ENCODE measurements at places on chromosomes 4 and X.
A peak's percentile ranks its signal among the peaks of the same experiment; 100 is the strongest.

DNA sequence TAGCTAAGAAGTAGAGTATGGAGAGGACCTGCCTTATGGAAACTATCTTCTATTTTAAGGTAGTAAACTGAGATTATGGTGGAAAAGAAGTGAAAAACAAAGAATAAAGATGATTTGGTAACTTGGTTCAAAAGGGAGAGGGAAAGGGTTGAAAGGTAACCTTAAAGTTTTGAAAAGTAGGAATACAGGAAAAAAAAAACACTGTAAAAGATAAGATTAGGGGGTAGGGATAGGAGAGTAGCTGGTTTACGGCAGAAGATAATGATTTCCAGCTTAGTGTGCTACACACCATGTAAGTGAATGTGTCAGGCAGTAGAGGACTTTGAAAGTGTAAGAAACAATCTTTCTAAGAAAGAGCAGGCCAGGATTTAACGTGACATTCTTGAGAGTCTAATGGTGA lies 35.3 kb downstream of the FAM13A start:
- no peak for DNase-seq

- DNase-seq: peak; percentile 54
Observed at GRCh38 chrX:45758319-45758718, 557.6 kb upstream of the DIPK2B start.

GRCh38 chrX:154373340-154374306 lies 811 bp downstream of the FLNA start:
- peak; percentile 74 for DNase-seq

DNA sequence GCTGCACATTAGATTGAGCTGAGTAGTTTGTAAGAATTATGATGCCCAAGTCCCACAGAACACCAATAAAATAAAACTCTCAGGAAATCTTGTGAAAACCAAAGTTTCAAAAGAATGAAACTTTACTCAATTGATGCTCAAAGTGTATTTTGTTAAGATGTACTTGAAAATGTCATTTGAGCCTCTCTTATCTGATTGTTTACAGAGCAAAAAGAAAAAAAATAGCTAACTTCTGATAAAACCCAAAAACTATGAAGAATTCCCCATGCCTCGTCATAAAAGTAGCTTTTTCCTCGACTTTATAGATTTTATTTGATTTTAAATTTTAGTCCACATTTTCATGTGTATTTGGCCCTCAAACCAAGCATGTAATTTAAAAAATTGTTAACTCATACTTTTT lies 521.5 kb upstream of the FTHL17 start:
- DNase-seq: no peak

DNA sequence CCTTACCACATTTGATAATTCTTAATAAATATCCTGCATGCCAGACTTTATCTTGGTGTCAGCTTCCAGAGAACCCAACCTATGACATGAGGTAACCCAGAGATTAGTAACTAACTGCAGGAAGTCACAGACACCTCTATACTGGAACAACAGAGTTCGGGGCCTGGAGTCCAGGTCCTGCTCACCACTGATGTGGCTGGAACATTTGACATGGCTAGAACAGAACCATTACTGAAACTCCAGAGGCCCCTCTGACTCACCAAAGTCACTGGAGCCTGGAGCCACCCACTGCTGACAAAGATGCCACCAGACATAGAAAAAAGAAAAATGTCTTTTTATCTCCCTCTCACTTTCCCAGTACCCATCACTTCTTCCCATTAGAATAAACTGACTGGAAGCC lies 403.7 kb downstream of the MID1IP1 start:
- DNase-seq: no peak

DNA sequence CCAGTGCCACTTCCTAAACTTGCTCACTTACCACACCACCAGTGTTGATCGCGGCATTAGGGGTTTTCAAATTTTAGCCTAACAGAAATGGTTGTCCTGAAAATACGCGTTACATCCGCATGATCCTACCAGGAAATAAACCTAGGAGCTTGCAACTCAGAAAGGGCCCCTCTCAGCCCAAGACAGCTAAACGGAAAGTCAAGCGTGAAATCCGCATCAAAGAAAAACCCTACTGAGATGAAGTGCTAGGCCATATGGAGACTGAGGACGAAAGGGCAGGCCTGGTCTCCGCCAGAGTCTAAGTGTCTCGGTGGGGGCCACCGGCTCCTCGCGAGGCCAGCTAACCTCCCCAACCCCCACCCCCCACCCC lies 626 bp downstream of the YTHDC1 start:
- DNase-seq: peak; percentile 19

GRCh38 chr4:120007191-120007871 lies 59.3 kb downstream of the MAD2L1 start:
- DNase-seq: peak; percentile 61

- no peak for DNase-seq
Observed at GRCh38 chr4:80216100-80216761, 18.9 kb downstream of the PRDM8 start.

DNA sequence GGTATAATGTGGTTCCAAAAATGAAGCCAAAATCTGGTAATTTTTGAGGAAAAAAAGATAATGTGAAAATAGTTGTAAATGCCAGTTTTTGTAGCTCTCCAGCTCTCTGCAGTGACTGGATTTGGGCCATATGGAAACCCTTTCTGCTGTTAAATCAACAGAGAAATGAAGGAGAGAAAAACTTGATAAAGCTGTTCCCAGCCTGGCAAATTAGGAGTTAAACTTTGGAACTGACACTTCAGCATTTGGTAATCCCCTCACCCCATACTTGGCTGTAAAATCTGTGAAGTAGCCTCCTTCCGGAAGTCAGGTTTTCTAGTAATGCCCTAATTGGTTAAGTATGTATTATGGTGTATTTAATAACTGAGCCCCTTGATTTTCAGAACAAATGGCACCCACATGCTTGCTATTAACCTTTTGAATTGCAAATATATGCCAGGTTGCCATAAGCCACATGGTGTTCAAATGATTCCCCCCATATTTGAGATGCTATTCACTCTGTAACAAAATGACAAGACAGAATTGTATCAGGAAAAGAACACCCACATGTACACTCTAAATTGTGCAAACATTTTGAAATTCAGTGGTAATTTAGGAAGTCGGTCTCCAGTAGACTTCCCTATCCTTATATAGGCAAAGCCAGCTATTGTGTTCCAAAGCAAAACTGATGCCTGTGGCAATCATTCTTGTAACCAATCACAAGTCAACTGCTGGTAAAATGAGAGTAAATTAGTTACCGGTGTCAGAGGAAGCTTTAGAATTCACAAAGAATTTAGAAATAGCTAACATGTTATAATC lies 96.3 kb upstream of the ADAMTS3 start:
- no peak for DNase-seq

DNA sequence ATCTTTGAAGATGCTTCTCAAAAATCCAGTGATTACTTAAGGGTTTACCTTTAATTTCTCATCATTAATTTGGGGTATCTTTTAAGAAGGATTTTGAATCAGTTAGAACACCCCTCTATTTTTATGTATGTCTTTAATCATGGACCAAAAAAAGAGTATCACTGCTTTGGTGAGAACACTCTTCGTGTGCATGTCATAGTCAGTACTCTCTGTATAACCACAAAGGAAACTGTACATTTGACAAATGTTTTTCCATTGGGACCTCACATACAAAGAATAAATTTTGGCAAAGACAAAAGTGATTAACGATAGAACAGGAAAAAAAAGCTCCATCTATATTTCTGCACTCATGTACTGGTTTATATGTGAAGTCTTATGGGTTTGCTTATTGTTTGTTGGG lies 31.3 kb downstream of the FAM241A start:
- no peak for DNase-seq

GRCh38 chr4:110631584-110632505 lies 9.0 kb upstream of the PITX2 start:
- peak; percentile 63 for DNase-seq

GRCh38 chr4:4752025-4752424 lies 107.4 kb upstream of the MSX1 start:
- DNase-seq: no peak

DNA sequence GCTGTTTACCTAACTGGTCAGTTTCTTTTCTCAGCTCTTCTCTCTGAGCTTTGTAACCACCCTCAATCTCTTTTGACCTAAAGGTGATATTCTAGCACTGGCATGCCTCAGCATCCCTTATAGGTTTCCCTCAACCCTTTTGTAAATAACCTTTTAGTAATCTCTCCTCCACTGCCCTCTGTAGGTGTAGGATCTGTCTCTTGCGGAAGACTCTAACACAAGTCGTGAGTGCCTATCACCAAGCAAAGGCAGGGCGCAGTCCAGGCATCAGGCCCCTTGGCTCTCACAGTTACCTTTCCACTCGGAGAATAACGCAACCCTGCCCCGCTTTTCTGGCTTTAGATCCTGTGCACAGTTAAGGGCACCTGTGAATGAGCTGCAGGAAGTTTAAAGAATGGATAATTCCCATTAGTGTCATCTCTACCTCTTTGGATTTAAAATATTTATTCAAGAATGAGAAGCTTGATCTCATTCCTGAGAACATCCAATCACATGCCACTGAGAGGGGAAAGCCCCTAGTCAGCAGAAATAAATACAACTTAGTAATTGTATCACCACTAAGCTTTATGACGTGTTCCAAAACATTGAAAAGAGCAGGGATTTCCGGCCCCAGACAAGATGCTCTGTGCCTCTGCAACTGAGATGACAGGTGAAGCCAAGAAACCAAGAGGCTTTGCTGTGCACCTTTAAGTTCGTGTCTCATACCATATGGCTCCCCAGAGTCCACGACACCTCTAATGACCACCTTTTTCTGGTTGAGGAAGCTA lies 58.8 kb downstream of the SPINK2 start:
- DNase-seq: no peak

GRCh38 chr4:2800691-2801596 lies 8.1 kb downstream of the SH3BP2 start:
- peak; percentile 33 for DNase-seq

- no peak for DNase-seq
Observed at GRCh38 chr4:148162991-148163390, 279.2 kb downstream of the NR3C2 start.

GRCh38 chr4:88960576-88960975 lies 96.4 kb downstream of the FAM13A start:
- no peak for DNase-seq

DNA sequence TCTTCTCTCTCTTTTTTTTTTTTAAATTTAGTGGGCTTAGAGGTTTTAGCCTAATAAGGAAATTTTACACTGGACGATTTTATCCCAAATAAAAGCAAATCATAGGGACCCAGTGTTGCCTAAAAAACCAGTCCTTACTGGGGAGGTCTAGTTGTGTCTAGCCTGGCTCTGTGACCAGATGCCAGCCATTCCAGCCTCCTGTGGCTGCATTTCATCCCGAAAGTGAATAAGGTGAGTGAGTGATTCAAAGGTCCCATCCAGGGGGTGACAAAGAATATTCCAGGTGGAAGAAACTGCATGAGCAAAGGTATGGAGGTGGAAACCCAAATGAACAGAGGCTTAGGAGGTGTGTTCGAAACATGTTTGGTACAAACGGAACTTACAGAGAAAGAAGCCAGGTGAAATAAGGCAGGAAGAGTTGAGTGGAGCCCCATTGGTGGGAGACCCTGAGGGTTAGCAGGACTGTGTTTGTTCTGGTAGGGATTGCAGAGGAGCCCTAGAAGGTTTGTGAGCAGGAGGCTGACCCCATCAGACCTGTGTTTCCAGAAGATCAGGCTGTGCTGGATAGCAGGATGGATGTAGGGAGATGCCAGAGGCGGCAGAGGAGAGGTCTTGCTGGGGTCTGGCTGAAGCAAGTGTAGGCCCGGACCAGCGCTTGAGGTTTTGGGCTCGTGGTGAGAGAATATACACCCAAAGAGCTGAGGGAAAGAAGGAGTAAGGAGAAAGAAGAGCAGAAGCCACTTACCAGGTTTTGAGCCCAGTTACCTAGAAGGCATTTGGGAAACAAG lies 31.6 kb downstream of the PTTG2 start:
- DNase-seq: no peak

GRCh38 chr4:16838226-16838875 lies 60.1 kb downstream of the LDB2 start:
- no peak for DNase-seq

- DNase-seq: no peak
Observed at GRCh38 chr4:143498021-143498420, 15.5 kb upstream of the SMARCA5 start.
